ENCODE measurements at places on chromosomes 16 and 17.

- no peak for DNase-seq
Observed at GRCh38 chr17:16322636-16323035, 30.6 kb downstream of the CENPV start.

DNA sequence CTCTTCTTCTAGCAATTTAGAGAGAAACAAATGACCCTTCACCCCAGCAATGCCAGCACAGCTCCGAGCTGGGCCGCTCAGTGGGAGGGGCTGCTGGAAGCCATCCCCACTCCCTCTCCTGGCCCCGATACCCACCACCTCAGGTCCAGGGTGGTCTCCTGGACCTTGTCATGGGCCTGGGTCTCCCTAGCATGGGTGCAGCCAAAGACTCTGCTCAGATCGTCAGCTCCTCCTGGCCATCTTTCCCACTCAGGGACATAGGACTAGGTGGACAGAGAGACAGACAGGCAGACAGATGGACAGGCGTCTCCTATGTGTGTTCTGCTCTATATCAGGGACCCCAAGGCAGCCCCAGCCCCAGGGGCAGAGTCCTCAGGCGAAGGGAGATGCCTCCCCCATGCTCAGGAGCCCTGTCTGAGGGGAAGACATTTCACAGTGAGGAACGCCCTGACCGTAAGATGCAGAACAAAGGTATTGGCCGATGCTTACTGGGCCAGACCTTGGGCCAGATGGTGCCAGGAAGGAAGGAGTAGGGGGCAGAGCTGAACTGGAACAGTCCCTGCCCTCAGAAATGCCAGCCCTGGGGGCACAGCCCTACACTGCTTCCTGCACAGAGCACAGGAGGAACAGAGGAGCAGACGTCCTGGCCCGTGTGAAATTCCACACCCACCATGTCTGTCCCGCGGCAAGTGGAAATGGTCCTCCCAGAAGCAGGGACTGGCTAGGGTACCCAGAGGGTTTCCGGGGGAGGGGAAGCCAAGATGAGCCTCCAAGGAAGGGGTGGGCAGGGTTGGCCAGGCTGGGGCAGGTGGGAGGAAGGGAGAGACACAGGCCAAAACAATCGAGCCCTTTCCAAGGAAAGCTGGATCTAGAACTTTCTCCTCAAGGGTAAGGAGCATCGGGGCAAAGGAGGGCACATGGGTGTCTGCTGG lies 13.0 kb downstream of the PITPNM3 start:
- DNase-seq = no peak

- DNase-seq = no peak
Observed at GRCh38 chr16:81607006-81607405, 162.4 kb downstream of the CMIP start.

DNA sequence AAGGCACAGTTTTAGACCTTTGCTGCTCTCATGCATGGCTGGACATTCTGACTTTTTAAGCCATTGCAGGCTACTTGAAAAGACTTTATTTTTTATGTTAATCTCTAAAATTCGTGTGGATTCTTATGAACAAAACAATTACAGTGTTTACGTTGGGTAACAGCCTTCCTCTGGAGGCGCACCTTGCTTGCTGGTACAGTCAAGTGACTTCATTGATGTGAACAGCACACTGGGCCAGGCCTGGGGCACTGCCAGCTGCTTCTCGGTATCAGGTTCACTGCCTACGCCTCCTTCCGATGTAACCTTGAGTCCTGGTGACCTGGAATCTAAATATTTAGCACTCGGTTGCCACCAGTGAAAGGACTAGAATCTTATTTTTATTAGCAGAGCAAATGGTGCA lies 27.8 kb downstream of the MARCHF10 start:
- DNase-seq = no peak

DNA sequence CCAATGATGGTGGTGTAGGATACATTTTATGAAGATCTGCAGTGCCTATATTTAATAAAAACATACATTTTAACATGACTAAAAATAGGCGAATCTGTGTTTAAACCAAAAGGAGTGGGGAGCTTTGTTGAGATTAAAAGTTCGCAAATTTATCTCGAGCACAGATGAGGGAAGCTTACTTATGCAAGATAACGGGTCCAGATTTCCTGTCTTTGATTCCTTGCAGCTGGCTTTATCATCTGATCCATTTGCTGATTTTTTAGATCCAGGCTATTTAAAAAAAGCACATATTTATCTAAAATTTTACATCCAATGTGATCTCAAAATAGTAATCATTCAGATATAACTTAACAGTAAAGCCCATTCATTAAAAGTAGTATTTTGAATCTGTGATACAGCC lies 57.0 kb upstream of the INTS2 start:
- no peak for DNase-seq

DNA sequence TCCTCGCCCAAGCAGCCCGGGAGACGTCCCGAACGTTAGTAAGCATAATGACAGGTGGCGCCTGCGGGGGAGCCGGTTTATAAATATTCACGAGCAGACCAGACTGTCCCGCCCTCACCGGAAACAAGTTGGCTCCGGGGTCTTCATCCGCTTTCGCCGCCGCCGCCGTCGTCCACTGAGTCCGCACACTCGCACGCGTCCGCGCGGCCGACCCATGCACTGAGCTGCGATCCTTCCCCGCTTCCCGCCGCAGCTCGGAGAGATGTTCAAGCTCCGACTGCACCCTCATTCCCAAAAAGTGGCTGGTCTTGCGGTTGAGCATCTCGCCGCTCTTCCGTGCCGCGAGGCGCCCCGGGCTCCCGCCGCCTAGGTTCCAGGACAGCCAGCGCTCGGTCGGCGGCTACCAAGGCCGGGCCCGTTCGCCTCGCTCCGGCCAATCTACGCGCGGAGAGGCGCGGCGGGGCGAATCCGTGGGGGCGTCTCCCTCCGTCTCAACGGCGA lies 385 bp downstream of the CFAP119 start:
- no peak for DNase-seq

DNA sequence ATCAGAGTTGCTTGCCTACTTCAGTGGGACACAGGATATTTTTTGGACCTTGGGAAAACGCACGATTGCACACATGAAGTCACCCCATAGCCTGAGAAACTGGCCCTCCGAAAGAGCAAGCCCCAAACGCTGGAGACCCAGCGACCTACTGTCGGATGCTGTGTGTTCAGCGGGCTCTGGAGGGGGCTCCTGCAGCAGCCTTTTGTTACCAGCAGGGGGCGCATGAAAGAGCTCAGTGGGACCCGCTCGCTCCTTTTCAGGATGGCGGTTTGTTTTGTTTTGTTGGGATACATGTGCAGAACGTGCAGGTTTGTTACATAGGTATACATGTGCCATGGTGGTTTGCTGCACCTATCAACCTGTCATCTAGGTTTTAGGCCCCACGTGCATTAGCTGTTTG lies 28.4 kb downstream of the MYH3 start:
- DNase-seq = no peak

- DNase-seq = no peak
Observed at GRCh38 chr16:81665588-81665987, 113.5 kb upstream of the PLCG2 start.

Data from left cardiac atrium (tissue), 4 donors.